ENCODE measurements at places on chromosomes 2 and 18. TPM values are rescaled to one million over a fixed set of nuclear protein-coding genes. Genes with fewer than 3 reads are reported as not detected.

Gene ANKRD30B
- not detected for total RNA-seq

Gene SERPINB3
- not detected for total RNA-seq

Gene LCT
- 0.50 TPM for total RNA-seq

Gene GALNT3
- total RNA-seq, result 21.0 TPM

Gene EVX2
- not detected for total RNA-seq

Gene SMAD7
- total RNA-seq, result 49.1 TPM

Gene REG1B
- not detected for total RNA-seq

Gene AGXT
- total RNA-seq, result not detected

Gene MRO
- not detected for total RNA-seq

Gene IL1RL1
- total RNA-seq, result 57.7 TPM

Gene SLC30A3
- total RNA-seq, result not detected

Gene CAPN14
- total RNA-seq, result 1.2 TPM

Gene SULT1C4
- total RNA-seq, result not detected

Gene SPEG
- 0.86 TPM for total RNA-seq

Gene HDAC4
- 22.3 TPM for total RNA-seq

Gene NEMP2
- total RNA-seq, result 8.3 TPM

Gene FAM228B
- total RNA-seq, result 14.4 TPM

Gene CYS1
- total RNA-seq, result 0.45 TPM

Gene KCNE4
- total RNA-seq, result not detected

Gene RAB10
- total RNA-seq, result 126 TPM

Gene PKDCC
- total RNA-seq, result not detected

Gene COL4A3
- 0.22 TPM for total RNA-seq

Gene FSIP2
- 0.20 TPM for total RNA-seq

Gene MAT2A
- total RNA-seq, result 503 TPM

Gene CUL3
- 86.4 TPM for total RNA-seq

Gene SCN2A
- not detected for total RNA-seq

Gene SERPINB13
- total RNA-seq, result not detected

Gene PDCD1
- total RNA-seq, result 0.78 TPM

Gene LBX2
- total RNA-seq, result 1.3 TPM

Gene REG3A
- total RNA-seq, result not detected

All from natural killer cell treated with Interleukin-12 subunit alpha and Interleukin-12 subunit beta and Interleukin-15 and Interleukin-18, amount 100 ng/mL, for 72 hours (primary cell).